ENCODE measurements at places on chromosomes 2 and 18.

DNA sequence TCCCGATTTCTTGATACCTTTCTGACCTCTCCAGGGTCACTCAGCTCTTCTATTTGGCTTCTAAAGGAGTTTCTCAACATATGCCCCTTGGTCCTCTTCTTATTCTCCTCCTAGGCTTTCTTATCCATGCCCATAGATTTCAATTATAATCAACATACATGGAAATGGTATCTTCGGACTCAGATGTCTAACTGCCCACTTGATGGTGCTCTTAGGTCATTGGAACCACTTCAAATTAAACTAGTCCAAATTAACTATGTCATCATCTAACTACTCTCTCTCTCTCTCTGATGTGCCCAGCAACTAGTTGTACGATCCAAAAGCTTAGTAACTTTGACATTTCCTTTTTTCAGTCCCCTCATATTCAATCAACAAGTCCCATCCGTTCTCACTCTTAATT lies 43.2 kb upstream of the GPR75 start:
- no peaks in the 10 kb centered on the region for H3K4me1 ChIP-seq
- DNase-seq: no peak
- no peaks in the 10 kb centered on the region for H3K27me3 ChIP-seq
- H3K4me3 ChIP-seq: no peak overlapping the region

DNA sequence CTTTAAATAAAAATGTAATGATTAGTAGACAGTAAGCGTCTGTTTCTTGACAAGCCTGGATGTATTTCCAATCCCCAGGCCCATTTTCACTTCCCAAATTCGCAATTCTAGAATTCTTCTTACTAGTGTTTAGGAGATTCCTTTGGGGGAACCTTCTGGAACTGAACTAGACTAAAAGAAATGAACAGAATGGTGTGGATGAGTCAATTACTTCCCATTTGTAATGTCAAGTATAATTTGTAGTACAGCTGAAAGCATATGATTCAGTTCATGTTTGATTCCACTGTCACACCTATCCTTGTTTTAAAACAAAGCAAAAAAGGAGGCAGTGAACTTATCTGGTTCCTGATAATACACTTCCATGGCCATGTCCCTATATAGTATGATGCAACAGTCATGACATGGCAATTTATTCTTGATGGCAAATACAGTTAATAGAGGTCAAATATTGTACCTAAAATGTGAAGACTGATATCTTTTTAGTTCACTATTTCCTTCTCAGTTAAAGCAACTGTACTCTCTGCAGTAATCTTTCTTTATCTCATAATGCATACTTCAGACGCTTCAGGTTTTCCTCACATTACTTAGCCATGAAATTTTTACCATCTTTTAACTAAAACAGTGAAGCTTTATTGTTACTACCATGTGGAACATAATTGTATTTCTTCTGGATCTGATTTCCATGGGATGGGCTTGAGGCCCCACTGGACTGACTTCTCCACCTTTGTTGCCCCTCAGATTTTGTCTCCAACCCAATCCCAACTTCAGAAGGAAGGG lies 2.0 kb downstream of the IDH1 start:
- H3K27me3 ChIP-seq: no peaks in the 10 kb centered on the region
- H3K27ac ChIP-seq: peak overlapping the region; percentile 16
- peaks cover 12% of the 10 kb centered on the region for H3K4me1 ChIP-seq
- no peak for DNase-seq
- H3K4me3 ChIP-seq: peak overlapping the region; percentile 97

DNA sequence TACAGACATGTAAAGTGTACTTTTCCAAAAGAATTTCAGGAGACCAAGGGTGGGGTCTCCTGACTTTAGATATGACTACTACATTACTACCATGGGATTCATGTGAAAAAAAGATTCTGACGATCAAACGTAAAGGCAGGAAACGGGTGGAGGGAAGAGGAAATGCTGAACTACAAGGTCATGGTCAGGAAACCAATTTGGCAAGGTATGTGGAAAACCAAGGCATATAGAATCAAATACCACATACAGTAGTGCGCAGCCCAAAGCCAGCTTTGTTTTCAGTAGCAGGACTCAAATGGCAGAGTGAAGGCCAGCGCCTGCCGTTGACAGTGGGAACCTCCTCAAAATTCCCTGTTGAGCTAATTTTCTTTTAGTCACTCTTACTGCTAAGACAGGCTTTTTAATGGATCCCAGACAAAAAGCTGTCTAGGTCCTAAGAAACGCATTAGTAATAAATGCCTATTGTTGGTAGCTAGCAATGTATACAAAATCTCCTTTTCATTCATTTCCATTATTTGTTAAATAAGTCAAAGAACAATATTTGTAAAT lies 57.6 kb upstream of the SERTAD2 start:
- H3K4me1 ChIP-seq: peaks cover 6% of the 10 kb centered on the region
- no peaks in the 10 kb centered on the region for H3K27me3 ChIP-seq
- peaks cover 5% of the 10 kb centered on the region for H3K36me3 ChIP-seq
- no peak overlapping the region for H3K4me3 ChIP-seq
- DNase-seq: no peak
- no peak overlapping the region for H3K27ac ChIP-seq

- H3K27me3 ChIP-seq: peaks cover 42% of the 10 kb centered on the region
- H3K27ac ChIP-seq: no peak overlapping the region
- peaks cover 4% of the 10 kb centered on the region for H3K36me3 ChIP-seq
- H3K4me1 ChIP-seq: no peaks in the 10 kb centered on the region
- no peak for DNase-seq
These were observed 43.4 kb downstream of the COLEC12 start for GRCh38 chr18:457140-457519.
